LHCN-M2 (cell line): ENCODE measurements at places on chromosomes 16 and 17.

DNA sequence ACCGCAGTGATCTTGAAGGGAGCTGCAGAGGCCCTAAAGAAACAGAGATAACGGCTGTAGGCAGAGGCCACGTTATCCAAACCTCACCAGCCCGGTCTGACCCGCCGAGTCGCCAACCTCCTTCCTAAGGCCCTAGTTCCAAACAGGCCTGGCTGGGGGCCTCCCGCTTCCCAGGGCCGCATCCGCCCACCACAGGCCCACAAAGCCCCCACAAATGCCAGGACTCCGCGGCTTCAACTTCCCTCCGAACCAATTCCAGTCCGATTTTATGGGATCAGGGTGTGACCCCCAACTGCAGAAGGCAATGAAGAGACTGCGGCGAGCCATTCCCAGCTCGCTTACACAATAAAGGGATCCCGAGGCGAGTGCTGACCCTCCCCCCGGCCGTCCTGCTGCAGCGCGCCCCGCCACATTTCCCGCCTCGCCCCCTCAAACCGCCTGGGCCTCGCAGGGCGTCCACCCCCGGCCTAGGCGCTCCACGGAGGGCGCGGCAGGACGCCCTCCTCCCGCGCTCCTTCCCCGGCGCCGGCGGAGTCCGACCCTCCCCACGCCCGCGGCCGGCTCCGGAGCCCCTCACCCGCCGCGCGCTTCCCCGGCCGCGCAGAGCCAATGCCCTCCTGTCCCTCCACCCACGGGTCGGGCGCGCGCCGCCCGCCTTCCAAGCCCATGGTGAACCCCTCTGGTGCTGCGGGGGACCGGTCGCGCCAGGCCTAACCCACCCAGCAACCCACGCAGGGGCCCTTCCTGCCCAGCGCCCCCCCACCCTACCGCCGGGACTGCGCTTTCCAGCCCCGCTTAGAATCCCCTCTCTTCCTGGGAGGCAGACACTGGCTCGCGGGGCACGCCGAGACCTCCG, 926 bp downstream of the MYH10 start:
- peak; percentile 24 for DNase-seq

DNA sequence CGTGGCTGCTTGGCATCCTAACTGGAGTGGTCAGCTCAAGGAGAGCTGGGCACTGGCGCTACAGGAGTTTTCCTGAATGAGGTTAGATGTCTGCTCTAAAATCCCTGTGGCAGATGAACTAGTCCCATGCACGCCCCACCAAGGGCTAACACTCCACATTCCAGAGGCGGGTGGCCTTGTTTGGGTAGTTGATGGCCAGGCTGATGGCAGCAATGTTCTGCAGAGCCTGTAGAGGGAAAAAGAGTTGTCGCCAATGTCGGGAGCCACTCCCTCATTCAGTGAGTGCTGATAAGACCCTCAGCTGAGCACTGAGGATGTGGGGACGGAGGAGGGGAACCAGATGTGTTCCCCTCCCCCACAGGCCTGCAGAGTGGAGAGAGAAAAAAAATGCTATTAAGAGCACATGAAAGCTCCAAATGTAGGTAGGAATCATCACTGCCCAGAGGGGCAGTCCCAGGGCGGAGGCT, 42.5 kb upstream of the ATP2A3 start:
- DNase-seq: no peak

DNA sequence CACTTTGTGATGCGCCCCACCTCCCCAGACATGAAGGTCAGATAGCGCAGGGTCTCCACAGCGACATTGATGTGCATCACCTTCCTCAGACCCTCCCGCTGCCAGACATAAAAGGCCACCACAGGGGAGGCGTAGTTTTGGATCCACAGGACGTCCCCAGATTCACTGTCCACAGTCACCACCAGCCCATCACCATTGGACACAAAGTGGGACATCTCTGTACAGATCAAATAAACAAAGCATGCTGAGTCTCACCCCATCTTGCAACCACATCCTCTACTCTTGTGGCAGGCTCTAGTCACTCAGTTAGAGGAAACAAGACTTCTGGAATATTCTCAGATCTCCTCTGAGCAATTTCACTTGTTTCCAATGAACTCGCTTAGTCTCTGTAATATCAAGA, 46.3 kb upstream of the ICAM2 start:
- no peak for DNase-seq

DNA sequence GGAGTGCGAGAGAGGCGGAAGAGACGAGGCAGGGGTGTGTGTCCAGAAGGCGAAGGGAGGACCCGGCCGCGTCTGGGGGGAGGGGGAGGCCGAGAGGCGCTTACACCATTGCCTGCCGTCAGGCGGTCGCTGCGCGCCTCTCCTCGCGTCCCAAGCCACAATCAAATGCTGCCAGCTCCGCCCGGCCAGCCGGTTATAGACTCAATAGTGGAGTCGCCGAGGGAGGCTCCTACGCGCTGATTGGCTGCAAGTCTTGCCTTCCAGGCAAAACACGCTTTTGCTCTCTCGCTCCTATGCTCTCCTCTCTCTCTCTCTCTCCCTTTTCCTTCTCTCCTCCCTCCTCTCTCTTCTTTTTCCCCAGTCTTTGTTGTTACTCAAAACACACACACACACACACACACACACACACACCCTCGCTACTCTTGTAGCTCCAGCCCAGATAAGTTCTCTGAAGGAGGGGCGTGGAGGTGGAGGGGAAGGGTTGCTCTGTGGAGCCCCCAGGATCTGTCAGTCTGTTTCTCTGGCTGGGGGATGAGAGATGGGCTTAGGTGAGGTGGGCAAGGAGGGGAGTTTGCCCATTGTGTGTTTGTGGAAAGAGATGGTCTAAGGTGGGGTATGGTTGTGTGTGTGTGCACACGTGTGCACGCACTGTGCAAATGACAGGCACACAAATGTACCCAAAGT, at the start of gene DLX3:
TSS of gene DLX3 (minus strand) at position 170 of the 684 bp plus-strand sequence. CDS start 226 bp downstream, outside the sequence.
- peak; percentile 80 for DNase-seq

- DNase-seq: no peak
Measured at GRCh38 chr16:69239851-69240250, 52.9 kb downstream of the SNTB2 start.

GRCh38 chr16:25108054-25108453, 3.5 kb upstream of the LCMT1 start:
- DNase-seq: no peak

GRCh38 chr17:27612160-27612770, 18.7 kb upstream of the LGALS9 start:
- DNase-seq: no peak
